ENCODE measurements at places on chromosomes 16 and 17.

DNA sequence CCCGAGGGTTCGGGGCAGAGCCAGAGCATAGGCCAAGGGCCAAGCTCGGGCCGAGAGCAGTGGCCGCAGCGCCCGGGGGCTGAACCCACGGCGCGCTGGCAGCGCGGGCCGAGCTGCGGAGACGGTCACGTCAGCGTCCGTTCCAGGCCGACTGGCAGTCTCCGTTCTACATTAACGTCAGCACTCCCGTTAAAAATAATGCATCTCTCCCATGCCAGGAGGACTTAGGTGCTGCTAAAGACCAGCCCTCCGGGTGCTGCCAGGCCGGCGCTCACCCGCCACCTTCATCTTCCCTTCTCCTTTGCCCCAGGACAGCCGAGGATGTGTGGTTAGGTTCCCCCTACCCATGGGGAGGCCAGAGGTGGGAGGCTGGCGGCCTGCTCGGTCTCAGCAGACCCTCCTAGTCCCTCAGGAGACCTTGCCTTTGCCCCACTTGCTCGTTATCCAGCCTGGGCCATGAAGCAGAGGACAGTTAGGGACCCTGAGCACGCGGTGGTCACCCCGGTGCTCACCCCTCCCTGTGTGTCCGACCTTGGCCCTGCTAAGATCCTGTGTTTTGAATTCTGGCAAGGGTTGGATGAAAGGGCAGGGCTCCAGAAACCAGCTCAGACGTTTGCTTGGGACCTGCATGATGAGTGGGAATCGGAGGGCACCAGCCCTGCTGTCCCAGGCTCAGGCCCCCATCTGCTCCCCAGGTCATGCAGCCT, 572 bp downstream of the MPG start:
- peak; percentile 32 for DNase-seq

DNA sequence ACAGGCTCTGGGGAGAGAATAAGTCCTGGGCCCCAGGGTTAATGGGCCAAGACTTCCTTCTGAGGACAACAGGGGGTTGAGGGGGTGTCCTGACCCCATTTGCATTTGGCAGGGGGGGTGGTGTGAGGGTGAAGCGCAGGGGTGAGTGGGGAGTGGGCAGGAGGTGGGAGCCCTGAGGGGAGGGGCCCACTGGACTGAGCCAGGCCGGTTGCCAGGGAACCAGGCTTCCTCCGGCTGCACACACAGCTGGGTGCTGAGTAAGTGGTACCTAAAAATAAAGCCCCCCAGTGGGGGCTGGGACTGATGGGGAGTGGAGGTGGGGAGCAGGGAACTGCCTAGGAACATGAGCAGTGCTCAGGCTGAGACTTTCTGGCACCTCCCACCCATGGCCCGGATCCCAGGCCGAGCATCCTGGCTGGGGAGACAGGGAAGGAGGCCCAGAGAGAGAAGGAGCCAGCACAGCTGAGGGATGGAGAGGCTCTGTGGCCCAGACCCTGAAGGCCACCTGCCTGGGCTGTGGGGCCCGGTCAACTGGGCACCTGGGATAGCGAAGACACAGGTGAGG, 7.5 kb upstream of the RASD1 start:
- DNase-seq, result peak; percentile 80

DNA sequence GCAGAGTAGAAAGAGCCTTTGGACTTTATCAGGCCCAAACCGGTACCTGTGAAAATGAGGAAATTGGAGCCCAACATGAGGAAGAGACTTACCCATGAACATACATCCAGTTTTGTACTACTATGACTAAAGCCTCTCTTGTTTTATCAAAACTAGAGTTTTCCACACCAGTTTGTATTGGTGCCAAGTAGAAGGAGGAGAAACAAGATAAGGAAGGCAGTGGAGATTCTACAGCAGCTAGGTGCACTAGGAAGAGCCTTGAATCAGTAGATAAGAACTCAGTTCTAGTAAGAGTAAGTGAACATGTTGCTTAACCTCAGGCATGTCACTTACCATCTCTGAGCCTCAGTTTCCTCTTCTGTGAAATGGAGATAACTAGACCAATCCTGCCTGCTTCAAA, 13.7 kb upstream of the TMEM132E start:
- no peak for DNase-seq

DNA sequence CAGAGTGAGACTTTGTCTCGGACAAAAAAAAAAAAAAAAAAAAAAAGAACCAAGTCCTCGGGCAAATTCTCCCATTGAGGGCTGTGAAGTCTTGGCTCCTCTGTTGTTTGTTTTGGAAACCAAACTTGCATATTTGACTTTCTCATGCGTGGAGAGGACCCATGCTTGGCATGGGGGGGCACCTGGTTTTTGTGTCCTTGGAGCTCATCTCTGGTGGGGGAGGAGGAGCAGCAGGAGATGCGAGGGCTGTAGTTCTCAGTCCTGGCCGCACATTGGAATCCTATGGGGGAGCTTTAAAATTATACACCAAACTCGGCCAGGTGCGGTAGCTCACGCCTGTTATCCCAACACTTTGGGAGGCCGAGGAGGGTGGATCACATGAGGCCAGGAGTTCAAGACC, 74.5 kb downstream of the ABCC6 start:
- no peak for DNase-seq

GRCh38 chr16:89575247-89576152, at the start of gene CPNE7:
Gene CPNE7 (plus strand): TSS chr16:89575758. CDS start chr16:89575898, 140 bp downstream.
- DNase-seq, result no peak

- peak; percentile 5 for DNase-seq
Observed at GRCh38 chr17:9594065-9594464, 17.6 kb downstream of the CFAP52 start.

DNA sequence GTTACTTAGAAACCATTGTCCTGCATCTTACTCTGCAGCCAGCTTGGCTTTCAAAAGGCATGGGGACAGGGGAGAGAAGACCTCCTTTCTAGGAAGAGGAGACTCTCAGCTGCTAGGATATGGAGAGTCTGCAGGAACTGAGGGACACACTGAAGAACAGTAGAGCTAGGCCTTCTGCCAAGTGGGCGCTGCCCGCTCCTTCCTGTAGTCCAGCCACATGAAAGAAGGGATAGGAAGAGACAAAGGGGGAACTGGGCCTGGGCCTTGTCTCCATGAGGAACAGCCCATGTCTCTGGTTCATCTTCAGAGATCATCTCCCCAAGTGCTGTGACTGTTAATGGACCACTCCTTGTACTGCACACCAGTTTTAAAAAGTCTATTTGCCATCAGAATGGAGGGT, 78.4 kb downstream of the SYCE1L start:
- DNase-seq, result no peak

- DNase-seq, result no peak
Observed at GRCh38 chr17:44736551-44737240, 22.1 kb upstream of the ADAM11 start.

DNA sequence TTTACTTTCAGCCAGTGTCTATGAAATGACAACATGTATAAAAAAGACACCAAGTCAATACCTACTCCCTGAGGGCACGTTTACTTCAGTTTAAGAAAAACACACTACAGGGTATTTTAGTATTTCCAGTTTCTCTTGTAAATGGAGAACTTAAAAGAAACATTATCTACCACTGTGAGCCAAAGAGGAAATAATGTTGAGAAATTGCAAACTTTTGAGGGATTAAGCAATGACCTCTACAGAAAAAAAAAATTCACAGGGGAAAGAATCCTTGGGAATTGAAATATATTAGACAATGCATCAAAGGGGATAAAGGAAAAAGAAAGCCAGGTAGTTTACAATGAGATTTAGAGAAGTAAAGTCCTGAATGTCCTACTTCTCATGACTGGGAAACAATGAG, 126.0 kb downstream of the KCNJ2 start:
- DNase-seq, result no peak

- no peak for DNase-seq
Observed at GRCh38 chr16:12255919-12256665, 279.6 kb downstream of the SNX29 start.

DNA sequence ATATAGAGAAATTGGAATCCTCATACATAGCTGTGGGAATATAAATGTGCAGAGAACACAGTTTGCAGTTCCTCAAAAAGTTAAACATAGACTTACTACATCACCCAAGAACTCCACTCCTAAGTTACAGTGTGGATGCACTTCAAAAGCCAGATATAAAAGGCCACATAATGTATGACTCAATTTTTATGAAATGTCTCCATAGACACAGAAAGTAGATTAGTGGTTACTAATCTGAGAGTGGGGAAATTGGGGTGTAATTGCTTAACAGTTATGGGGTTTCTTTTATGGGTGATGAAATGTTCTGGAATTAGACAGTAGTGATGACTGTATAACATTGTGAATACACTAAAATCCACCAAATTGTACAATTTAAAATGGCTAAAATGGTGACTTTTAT, 60.9 kb downstream of the CACNG1 start:
- DNase-seq, result no peak

DNA sequence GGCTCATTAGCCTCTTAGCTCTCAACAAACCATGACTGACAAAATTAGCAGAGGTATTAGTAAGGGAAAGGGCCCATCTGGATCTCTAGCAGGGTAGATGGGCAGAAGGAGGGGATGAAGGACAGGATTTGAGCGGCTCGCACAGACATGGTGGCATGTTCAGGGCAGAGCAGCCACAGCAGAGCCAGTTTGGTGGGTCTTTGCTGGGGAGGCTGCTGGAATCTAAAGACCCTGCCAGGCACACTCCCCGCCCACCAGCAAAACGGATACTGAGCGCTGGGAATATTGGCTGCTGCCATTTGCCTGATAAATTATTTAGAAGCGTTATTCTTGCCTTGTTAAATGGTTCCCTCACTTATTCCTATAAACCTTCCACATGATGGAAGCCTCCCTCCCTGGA, 20.7 kb upstream of the NAT9 start:
- DNase-seq, result no peak

DNA sequence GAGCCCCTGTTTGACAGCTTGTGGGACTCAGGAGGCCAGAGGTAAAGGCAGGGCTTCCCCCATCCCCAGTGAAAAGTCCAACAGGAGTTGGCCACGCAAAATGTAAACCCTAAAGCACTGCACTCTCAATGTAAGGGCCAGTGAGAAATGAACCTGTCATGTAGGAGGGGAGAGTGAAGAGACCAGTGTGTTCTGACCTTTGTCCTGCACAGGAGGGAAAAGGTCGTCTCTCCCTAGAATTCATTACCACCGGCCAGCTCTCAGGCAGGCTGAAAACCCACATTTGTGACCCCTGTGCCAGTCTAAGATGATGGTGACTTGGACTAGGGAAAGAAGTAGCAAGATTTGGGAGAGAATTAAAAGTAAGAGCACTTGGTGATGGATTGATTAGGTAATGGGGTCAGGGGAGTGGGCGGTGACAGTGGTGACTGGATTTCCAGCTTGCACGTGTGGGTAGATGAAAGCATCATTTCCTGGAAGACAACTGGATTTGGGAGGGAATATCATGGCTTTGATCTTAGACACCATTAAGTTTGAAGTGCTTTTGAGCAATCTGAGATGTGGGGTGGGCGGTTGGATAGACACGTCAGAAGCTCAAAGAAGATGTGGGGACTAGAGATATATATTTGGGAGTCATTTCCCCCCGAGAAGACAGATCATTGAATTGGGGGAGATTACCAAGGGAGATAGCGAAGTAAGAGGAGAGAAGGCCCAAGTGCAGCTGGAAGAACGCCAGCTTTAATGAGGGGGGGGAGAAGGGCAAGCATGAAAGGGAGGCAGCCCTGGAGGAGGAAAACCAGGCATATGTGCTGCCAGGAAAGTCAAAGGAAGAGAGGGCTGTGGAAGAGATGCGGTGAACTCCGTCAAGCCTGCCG, 119.5 kb downstream of the NTN1 start:
- peak; percentile 32 for DNase-seq

- peak; percentile 32 for DNase-seq
Observed at GRCh38 chr17:71003736-71004135, 834.4 kb downstream of the KCNJ2 start.

GRCh38 chr17:28112606-28113005, 70.1 kb downstream of the NLK start:
- DNase-seq, result no peak

DNA sequence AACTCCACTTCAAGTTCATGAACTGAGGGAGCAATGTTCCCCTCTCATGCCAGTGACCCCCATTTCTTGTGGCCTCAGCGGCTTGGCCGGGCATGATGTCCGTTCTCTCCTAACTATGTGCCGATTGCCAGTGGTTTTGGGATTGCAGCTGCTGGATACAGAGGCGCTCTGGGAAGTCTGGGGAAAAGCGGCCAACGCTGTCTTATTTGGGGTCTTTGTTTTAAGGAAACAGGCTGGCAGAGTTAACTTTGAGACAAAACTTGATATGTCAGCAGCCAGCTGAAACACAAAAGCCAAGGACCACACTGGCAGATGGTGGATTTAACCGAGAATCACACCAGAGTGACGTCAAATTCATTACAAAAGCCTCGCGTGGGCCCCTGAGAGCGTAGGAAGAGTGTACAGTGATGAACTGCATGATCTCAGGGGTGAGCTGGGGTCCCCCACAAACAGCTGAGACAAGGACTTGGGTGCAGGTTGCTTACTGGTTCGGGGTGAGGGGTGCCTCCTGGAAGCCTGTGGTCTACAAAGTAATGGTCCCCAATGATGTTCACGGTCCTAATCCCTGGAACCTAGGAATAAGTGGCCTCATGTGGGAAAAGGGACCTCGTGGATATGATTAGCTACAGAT, 180.4 kb downstream of the IRF8 start:
- DNase-seq, result peak; percentile 45

- no peak for DNase-seq
Observed at GRCh38 chr16:30813821-30814189, 26.8 kb upstream of the ZNF629 start.

DNA sequence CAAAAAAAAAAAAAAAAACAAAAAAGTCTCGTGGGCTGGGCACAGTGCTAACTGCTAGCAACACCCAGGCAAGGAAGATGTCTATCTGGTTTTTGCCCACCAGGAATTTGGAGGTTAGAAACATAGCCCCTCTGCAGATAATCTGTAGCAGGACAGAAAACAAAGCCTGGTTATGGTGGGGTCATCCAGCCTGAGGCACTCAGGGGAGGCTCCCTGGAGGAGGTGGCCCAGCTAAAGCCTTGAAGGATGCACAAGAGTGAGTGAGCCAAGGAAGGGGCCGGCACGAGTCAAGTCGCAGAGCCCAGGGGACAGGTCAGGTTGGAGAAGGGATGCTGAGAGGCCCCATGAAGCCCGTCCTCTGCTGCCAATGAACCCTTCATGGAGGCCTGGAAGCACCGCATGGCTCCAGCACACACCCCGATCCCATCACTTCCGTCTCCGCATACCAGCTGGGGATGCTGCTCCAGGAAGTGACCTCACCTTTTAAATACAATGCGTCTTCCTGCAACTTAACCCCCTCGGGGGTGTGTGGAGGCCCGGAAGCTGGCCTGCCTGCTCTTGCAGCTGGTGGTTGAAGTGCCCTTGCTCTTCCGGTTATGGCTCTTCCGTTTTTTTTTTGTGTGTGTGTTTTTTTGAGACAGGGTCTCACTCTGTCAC, 86.5 kb downstream of the ENGASE start:
- DNase-seq, result peak; percentile 28

DNA sequence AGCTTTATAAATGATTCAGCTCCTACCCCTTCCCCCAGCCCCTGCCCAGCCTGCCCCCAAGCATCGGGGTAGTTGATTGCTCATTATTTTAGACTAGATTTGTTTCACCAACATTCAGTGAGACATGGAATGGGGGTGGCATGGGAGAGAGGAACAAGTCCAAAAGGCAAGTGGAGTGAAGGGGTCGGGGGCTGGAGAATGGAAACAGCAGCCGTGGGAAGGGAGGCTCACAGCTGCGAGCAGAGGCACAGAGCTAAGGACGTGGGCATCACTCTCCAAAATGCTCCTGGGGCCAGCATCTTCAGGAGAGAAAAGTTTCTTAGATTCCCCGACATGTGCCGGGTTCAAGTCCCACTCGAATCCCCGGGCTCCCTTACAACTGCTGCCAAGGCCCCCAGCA, 19.3 kb downstream of the PIPOX start:
- DNase-seq, result no peak

GRCh38 chr16:14310519-14310991, 239.4 kb downstream of the MRTFB start:
- peak; percentile 67 for DNase-seq

GRCh38 chr17:81323411-81323868, 28.3 kb upstream of the SLC38A10 start:
- DNase-seq, result no peak
